Urothelium cell line (cell line): ENCODE measurements at places on chromosomes 6 and 20.

- DNase-seq: no peak
Observed at GRCh38 chr6:154356690-154357089, at the start of gene IPCEF1. IPCEF1 (minus strand) TSS chr6:154356803; CDS start chr6:154265947, 90,856 bp downstream.

DNA sequence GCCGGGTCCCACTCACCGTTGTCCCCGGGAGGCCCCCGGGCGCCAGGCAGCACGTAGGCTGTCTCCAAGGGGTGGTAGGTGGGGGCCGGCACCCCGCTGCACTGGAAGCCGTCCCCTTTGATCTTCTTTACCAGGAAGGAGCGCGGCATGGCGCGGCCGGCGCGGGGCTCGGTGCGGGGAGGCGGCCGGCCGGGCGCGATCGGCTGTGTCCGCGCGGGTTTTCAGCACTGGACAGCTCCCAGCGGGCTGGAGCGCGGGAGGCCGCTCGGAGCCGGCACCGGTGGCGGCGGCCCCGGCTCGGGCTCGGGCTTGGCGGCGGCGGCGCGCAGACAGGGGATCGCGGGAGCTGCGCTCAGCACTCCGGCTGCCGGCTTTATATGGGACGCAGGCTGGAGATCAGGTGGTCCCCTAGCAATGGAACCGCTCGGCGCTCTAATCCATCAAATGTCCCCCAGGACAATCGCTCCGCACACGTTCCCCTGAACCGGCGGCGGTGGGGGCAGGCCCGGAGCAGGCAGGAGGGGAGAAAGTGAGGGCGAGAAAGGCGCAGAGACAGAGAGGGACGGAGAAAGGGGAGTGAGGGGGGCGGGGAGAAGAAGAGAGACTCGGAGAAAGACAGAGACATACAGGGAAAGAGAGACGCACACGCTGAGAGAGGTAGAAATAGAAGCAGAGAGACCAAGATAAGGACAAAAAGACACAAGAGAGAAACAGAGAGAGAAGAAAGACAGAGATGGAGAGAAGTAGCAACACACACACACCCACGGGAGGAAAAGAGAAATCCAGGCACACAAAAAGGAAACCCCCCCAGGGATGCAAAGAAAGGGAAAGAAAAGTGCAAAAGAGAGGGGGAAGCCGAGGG is at the start of gene SCRT2:
TSS of gene SCRT2 (minus strand) at position 350 of the 862 bp plus-strand sequence. CDS start at position 149, 201 bp downstream.
- peak; percentile 88 for DNase-seq

GRCh38 chr6:40353967-40354452 is 233.2 kb downstream of the LRFN2 start:
- DNase-seq: no peak

GRCh38 chr6:164035900-164036485 is 621.5 kb downstream of the QKI start:
- DNase-seq: no peak

- DNase-seq: peak; percentile 47
Observed at GRCh38 chr6:903761-904160, 210.8 kb upstream of the EXOC2 start.

- no peak for DNase-seq
Observed at GRCh38 chr6:145396499-145396898, 338.8 kb downstream of the EPM2A start.

- no peak for DNase-seq
Observed at GRCh38 chr20:5024103-5024502, 22.8 kb upstream of the SLC23A2 start.

- DNase-seq: no peak
Observed at GRCh38 chr6:149385998-149386646, 13.9 kb upstream of the SUMO4 start.

- no peak for DNase-seq
Observed at GRCh38 chr6:53250176-53251032, 98.3 kb downstream of the ELOVL5 start.

- DNase-seq: no peak
Observed at GRCh38 chr6:105785066-105785811, 300.9 kb upstream of the PRDM1 start.

GRCh38 chr6:39251406-39251805 is 22.1 kb upstream of the KCNK5 start:
- no peak for DNase-seq

- peak; percentile 62 for DNase-seq
Observed at GRCh38 chr20:14142171-14142570, 146.9 kb downstream of the MACROD2 start.

- no peak for DNase-seq
Observed at GRCh38 chr6:140541288-140541687, 1166.8 kb upstream of the CITED2 start.

DNA sequence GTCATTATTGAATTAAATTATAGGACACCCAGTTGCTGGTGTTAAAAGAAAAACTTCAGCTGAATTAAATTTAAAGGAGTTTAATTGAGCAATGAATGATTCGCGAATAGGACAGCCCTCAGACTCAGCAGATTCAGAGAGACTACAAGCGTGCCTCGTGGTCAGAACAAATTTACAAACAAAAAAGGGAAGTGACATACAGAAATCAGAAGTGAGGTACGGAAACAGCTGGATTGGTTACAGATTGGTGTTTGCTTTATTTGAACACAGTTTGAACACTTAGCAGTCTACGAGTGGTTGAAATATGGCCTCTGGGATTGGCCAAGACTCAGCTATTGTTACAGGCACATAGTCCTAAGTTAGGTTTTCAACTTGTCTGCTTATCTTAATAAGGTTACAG is 25.8 kb upstream of the TNFRSF21 start:
- no peak for DNase-seq

GRCh38 chr6:137647762-137648447 is 153.7 kb upstream of the OLIG3 start:
- DNase-seq: no peak
